ENCODE measurements at places on chromosomes 16 and 17. TPM values are rescaled to one million over a fixed set of nuclear protein-coding genes. Genes with fewer than 3 reads are reported as not detected.

DNA sequence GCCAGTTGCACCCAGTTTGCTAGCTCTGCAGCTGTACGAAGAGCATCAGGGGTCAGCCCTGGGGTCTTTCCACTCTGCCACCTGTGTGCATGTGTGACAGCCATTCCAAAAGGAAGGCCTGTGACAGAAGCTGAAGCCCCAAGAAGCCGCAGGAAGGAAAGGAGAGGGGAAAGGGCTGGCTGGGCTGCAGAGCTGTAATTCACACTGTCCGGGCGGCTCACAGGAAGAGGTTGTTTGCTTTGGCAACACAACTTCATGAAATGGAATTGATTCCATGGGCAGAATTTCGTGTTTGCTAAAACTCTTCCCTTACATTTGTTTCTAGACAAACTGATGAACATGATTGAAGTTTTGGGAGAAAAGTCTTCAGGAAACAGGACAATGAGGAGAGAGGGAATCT is 14.8 kb downstream of the TMEM204 start:
- no peaks in the 10 kb centered on the region for H3K27me3 ChIP-seq
- DNase-seq, result no peak
- no peak overlapping the region for H3K27ac ChIP-seq
- H3K36me3 ChIP-seq, result no peaks in the 10 kb centered on the region
- H3K4me1 ChIP-seq, result peaks cover 8% of the 10 kb centered on the region

- no peak overlapping the region for H3K27ac ChIP-seq
- H3K4me1 ChIP-seq, result peaks cover under 1% of the 10 kb centered on the region
- no peak for DNase-seq
- no peaks in the 10 kb centered on the region for H3K36me3 ChIP-seq
- H3K27me3 ChIP-seq, result no peaks in the 10 kb centered on the region
Measured at GRCh38 chr16:19666477-19666876, 51.5 kb downstream of the KNOP1 start.

DNA sequence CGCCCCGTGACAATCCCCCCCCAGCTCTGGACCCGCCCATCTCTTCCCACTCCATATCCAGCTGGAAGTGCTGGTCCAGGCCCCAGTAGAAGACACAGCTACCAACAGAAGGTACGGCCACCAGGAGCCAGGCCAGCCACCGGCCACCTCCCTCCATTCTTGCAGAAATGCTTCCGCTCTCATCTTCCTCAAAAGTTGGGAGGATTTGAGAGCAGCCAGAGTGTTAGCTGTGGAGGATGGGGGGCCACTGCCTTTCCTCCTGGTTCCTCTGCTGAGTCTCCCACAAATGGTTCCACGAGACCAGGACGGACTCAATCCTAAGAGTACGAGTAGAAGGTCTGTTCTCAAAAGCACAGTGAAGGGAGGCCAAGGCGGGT is 78.3 kb downstream of the GAS7 start:
- no peak overlapping the region for H3K4me3 ChIP-seq
- no peak for DNase-seq
- H3K36me3 ChIP-seq, result peaks cover 8% of the 10 kb centered on the region
- H3K4me1 ChIP-seq, result peaks cover 14% of the 10 kb centered on the region
- H3K27me3 ChIP-seq, result no peaks in the 10 kb centered on the region
- H3K27ac ChIP-seq, result peak overlapping the region; percentile 73

DNA sequence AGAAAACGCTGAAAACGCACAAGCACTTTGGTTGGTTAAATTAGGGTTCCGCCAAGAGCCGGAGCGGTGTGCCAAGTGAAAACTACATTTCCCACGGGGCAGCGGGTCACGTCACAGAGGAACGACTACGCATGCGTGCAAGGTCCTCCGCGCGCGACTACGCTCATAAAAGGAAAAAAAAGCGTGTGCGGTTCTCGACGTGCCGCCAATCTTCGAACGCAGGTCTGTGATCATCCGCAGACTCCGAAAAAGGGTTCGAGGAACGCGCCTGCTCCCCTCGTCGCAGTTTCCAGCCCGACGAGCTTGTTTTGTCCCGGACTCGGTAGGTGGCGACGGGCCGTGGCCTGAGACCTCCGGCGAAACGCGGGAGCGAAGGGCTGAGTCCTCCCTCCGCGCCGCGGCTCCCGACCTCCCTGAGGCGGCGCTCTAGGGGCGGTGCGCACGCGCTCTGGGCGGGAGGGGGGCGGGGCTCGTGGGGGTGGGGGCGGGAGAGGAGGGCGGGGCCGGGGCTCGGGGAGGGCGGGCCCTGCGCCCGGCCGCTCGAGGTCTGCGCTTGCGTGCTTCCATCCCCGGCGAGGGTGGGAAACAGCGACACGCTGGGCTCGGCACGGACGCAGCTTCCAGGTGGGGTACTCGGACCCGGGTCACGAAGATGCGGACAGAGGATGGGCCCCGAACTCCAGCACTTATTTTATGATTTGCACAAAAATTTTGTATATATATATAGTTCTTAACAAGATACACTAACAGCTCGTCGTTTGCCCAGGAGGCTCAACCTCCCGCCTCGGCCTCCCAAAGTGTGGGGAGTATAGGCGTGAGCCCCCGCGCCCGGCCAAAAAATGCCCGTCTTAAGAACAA is at the start of gene SGF29:
Gene SGF29, plus strand, starts transcription at position 145 of the 858 bp plus-strand sequence. CDS start 27,150 bp downstream, outside the sequence.
- peak within 1 kb of the TSS; percentile 97 for H3K4me3 ChIP-seq
- peak; percentile 93 for DNase-seq
- peaks cover 41% of the 10 kb centered on the region for H3K36me3 ChIP-seq
- peaks cover 11% of the 10 kb centered on the region for H3K4me1 ChIP-seq
- H3K27ac ChIP-seq, result peak within 1 kb of the TSS; percentile 90

DNA sequence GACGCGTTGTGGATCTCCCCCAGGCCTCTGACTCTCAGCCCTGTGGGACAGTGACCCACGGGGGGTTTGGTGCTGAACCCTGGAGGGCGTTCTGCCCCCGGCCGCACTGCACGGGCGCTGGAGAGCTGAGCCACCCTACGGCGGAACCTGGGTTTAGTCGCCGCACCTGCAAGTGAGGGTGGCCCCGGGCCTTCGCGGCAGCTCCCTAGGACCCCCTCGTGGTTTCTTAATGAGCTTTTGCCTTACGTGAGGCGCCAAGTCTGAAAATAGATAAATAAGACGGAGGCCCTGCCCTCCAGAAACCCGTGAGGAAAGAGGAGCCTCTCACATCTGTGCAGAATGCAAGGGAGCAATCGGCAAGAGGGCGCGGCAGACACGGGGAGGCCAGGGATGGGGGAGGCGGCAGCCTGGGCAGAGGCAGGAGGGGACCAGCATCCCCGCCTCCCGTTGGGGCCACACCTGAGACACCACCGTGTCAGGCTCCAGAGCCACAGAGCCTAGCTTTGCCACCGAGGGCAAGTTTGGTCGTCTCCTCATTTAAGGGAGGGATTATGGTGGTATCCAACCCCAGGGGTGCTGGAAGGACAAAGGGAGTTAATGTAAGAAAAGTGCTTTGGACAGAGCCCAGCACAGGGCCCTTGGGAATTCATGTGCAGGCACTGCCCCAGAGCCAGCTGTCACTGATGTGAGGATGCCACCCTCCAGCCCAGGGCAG is 153.2 kb upstream of the CHMP6 start:
- H3K27ac ChIP-seq, result no peak overlapping the region
- H3K36me3 ChIP-seq, result peaks cover 14% of the 10 kb centered on the region
- no peak for DNase-seq
- no peak overlapping the region for H3K4me3 ChIP-seq
- no peaks in the 10 kb centered on the region for H3K27me3 ChIP-seq

- no peak for DNase-seq
- H3K36me3 ChIP-seq, result no peaks in the 10 kb centered on the region
- H3K4me1 ChIP-seq, result no peaks in the 10 kb centered on the region
- H3K27me3 ChIP-seq, result peaks cover 100% of the 10 kb centered on the region
- H3K27ac ChIP-seq, result no peak overlapping the region
Measured at GRCh38 chr16:86353948-86354347, 156.4 kb upstream of the FOXF1 start.

GRCh38 chr16:81774348-81774747 is 4.7 kb upstream of the PLCG2 start:
- no peak for DNase-seq
- no peaks in the 10 kb centered on the region for H3K4me1 ChIP-seq
- no peak overlapping the region for H3K4me3 ChIP-seq
- H3K36me3 ChIP-seq, result peaks cover 8% of the 10 kb centered on the region
- H3K27ac ChIP-seq, result no peak overlapping the region

DNA sequence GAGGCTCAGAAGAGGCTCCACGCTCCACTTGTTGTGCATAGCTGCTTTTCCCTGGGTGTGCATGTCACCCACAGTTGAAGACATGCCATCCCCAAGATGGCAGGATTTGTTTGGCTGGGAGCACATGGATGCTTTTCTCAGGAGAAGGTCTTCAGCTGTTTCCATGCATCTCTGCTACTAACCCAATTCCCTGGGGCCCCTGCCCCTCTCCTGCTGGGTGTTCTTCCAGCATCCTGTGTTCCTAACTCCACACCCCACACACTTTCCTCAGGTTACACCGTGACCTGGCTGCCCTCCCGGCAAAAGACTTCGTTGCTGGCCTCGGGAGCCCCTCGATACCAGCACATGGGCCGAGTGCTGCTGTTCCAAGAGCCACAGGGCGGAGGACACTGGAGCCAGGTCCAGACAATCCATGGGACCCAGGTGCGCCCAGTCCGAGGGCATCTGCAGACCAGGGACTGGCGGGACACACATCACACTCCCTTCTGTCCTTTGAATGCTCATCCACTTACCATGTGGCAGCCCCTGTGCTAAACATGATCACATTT is 21.5 kb downstream of the ITGAL start:
- no peak overlapping the region for H3K4me3 ChIP-seq
- peaks cover 16% of the 10 kb centered on the region for H3K27me3 ChIP-seq
- no peaks in the 10 kb centered on the region for H3K36me3 ChIP-seq
- DNase-seq, result no peak

DNA sequence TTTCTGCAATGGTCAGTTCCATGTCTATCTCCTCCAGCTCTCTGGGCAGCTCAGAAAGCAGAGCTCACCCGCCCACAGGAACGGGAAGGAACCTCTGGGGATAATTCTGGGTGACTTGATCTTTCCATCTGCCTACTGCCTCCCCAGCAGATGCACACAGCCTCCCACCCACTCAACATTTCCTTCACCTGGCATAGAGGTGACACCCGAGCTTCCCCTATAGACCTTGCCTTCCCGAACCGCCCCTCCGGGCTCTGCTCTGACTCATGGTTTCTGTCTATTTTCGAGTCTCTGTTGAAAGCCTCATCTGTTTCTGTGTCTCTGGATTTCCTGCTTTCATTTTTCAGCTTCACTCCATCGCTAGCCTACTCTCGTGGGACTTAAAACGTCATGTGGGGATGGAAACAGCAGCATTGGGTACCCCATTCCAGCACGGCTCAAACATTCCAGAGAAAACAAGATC is 11.4 kb downstream of the GGA3 start:
- no peaks in the 10 kb centered on the region for H3K27me3 ChIP-seq
- DNase-seq, result peak; percentile 37
- H3K27ac ChIP-seq, result peak overlapping the region; percentile 73
- peak overlapping the region; percentile 18 for H3K4me3 ChIP-seq

SSTR5 gene
- total RNA-seq, result not detected

SPN gene
- not detected for total RNA-seq

DNA sequence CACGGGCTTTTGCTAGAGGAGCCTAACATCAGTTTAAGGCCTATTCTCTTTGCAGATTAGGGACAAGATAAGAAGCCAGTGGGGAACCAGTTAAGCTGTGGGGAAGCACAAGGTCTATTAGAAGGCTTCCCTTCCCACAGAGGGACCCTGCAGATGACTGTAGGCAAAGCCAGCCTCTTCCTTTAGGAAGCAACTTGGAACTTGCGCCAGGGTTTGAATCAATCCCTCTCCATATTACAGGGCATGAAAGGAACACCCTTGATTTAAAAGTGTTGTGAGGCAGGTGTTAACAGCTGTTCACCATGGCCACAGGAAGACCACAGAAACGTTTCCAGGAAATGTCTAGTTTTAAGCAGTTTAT is 77.3 kb downstream of the RPTOR start:
- H3K27me3 ChIP-seq, result no peaks in the 10 kb centered on the region
- no peak overlapping the region for H3K27ac ChIP-seq
- peaks cover 5% of the 10 kb centered on the region for H3K36me3 ChIP-seq
- no peak overlapping the region for H3K4me3 ChIP-seq
- H3K4me1 ChIP-seq, result peaks cover 44% of the 10 kb centered on the region
- no peak for DNase-seq

DNA sequence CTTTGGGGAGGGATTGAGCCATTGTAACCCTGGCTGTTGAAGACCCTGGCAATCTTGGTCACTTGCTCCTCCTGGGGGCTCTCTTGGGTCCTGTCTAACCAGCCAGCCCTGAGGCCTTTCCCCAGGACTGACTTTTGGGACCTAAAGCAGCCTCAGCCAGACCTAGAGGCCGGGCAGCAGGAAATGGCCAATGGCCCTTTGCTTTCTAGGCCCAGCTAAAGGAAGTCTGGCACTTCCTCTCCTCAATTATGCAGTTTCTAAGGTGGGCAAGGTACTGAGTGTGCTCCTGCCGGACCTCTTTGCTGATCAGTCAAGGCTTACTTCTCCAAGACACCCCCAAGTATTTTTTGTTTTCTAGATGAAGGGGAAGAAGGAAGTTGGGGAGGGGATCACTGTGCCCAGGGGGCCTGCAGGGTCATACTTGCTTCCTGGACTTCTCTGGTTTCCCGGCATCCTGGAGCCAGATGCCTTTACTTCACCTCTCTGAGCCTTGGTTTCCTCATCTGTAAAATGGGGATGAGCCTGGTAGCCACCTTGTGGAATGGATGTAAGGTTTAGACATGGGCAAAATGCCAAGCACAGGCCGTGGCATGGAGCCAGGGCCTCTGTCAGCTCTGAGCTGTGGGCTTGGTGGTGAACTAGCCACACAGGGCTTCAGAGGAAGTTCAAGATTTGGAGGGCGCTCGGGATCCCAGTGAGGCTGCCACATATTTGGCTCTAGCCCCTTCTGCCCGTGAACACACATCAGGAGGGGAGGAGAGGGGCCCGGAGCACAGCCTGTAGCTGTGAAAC is 8.6 kb downstream of the CX3CL1 start:
- H3K36me3 ChIP-seq, result peaks cover 31% of the 10 kb centered on the region
- H3K27me3 ChIP-seq, result no peaks in the 10 kb centered on the region
- peak overlapping the region; percentile 67 for H3K27ac ChIP-seq
- peak; percentile 69 for DNase-seq
- peaks cover 71% of the 10 kb centered on the region for H3K4me1 ChIP-seq

DNA sequence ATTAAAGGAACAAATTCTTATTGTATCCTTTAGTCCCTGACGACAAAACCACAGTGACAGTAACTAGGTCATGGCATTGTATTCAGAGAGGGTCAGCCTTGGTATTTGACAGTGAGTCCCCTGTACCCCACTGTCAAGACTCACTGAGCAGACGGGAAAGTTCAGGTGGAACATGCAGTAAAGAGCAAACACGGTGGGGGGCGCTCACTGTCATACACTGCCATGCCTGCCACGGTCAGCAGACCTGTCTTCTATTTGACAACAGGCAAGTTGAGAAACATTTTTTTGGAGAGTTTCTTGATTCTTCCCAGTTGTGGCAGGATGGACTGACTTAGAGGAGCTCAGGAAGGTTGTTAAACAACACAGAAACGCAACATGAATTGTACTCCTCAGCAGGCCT is 681.6 kb downstream of the KCNJ18 start:
- no peaks in the 10 kb centered on the region for H3K36me3 ChIP-seq
- DNase-seq, result no peak
- no peaks in the 10 kb centered on the region for H3K27me3 ChIP-seq
- H3K27ac ChIP-seq, result no peak overlapping the region
- H3K4me1 ChIP-seq, result no peaks in the 10 kb centered on the region
- H3K4me3 ChIP-seq, result no peak overlapping the region

GRCh38 chr17:31052187-31052889 is 42.4 kb upstream of the NF1 start:
- peak; percentile 32 for DNase-seq
- no peaks in the 10 kb centered on the region for H3K36me3 ChIP-seq
- peaks cover 16% of the 10 kb centered on the region for H3K27me3 ChIP-seq
- H3K4me1 ChIP-seq, result peaks cover 16% of the 10 kb centered on the region

- H3K36me3 ChIP-seq, result peaks cover 61% of the 10 kb centered on the region
- no peaks in the 10 kb centered on the region for H3K4me1 ChIP-seq
- H3K27ac ChIP-seq, result no peak overlapping the region
- no peak for DNase-seq
Measured at GRCh38 chr16:2092866-2093265, 42.8 kb downstream of the PKD1 start.

TP53TG3 gene
- total RNA-seq, result not detected
